ENCODE measurements at places on chromosomes 13 and 19.

- no peak for DNase-seq
Measured at GRCh38 chr19:14554382-14554812, 17.5 kb downstream of the NDUFB7 start.

GRCh38 chr19:16915734-16916133 is 26.9 kb downstream of the F2RL3 start:
- DNase-seq = no peak

GRCh38 chr13:27425158-27425917 is 919 bp downstream of the GTF3A start:
- DNase-seq = no peak

DNA sequence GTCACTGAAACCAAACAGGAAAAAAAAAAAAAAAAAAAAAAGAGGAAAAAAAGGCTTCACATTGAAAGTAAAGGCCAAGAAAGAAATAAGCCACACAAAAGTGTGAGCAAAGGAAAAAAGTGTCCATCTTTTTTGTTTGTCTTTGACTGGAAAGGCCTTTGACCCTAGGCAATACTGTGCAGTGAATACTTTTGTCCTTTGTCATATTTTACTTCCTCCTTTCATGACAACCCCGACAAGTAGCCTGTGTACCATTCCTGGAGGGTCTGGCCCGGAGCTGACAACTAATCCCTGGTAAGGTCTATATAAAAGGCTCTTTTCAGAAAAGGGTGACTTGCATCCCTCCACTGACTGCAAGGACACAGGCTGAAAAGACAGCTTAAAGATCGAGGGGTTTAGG is 12.9 kb upstream of the MICU2 start:
- DNase-seq = no peak

GRCh38 chr13:21710163-21710562 is 39.3 kb downstream of the FGF9 start:
- DNase-seq = no peak

- DNase-seq = no peak
Measured at GRCh38 chr19:31586282-31586681, 237.0 kb upstream of the TSHZ3 start.

- no peak for DNase-seq
Measured at GRCh38 chr19:55354698-55355212, at the start of gene COX6B2. Gene COX6B2, minus strand, starts transcription at chr19:55354719. Its CDS starts 198 bp downstream, at chr19:55354521.

- no peak for DNase-seq
Measured at GRCh38 chr13:30147421-30147820, 159.9 kb downstream of the KATNAL1 start.

GRCh38 chr13:31022288-31022895 is 89.9 kb downstream of the TEX26 start:
- no peak for DNase-seq

DNA sequence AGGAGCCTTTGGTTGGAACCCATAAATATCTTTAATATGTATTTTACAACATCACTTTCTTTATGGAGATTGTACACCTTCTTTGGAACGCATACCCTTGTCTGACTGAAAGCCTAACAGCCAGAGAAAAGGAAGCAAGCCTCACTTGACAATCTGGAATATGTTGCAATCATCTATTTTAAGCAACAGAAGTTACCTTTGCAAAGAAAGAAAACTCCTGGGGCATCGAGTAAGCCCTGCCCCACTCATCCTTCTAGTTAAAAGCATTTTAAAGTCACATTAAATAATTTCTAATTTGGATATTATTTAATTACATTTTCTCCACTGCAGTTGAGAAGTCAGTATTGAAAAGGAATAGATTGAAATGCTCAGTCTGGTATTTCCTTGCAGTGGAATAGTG is 542.7 kb downstream of the MYO16 start:
- no peak for DNase-seq

GRCh38 chr13:38702669-38703068 is 15.8 kb downstream of the FREM2 start:
- DNase-seq = no peak
